Activated CD8-positive, alpha-beta memory T cell treated with anti-CD3 and anti-CD28 coated beads for 48 hours (primary cell): ENCODE measurements at places on chromosomes 1 and 21.

DNA sequence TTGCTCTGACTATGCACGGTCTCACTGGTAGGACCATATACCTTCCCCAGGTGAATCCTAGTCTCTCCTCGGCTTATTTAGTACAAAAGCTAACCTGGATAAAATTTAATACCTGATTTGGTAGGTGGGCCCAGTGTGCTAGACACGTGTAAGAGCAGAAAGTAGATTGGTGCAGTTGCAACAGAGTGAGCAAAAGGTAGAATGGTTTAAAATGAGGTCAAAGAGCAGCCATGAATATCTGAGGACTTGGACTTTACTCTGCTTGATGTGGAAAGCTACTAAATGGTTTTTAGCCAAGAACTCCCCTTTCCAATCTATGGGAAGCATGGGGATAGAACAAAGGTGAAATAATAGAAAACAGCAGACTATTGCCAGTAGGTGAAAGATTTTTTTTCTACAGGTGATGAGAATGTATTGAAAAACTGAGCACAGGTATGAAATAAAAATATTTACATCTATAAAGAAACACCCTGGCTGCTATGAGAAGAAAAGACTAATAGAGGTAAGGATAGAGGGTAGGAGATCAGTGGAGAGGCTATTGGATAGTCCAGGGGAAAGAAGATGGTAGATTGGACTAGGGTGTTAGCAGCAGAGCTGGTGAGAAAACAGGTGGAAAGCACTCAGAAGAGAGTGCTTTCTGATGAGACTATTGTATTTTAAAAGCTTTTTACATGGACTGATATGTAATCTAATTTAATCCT is 61.3 kb upstream of the BCL9 start:
- no peak for DNase-seq

GRCh38 chr1:58780836-58781452 is 2.9 kb downstream of the JUN start:
- DNase-seq, result no peak

DNA sequence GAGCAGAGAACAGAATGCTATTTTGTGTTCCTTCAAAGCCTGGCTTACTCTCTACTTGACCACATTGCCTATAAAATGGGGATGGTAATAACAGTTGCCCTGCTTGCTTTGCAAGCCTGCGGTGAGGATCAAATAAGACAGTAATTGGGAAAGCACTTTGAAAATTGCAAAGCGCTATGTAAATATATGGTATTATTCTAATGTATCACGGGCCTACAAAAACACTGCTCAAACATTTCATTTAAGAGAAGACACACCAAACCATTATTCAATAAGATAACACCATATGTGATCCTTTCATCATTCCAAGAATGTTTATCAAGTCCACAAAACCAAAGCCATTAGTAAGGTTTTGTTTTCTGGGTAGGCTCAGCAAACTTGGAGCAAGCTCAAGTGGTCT is 208.4 kb downstream of the ROR1 start:
- DNase-seq, result no peak

DNA sequence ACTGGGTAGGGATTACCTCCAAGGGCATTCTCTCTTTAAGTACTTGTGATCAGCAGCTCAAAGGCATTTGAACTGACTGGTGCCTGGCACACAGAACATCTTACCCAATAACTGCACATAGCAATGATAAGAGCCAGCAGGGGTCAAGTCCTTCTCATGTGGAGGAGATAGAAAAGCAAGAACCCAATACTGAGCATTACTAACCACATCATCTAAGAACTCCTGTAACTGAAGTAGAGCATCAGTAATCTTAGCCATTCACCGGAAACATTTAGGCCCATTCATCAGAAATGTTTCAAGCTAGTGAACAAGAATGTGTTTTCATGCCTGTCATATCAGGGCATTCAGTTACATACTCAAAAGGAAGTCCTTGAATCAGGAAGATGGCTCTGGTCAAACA is 33.6 kb upstream of the THEM4 start:
- DNase-seq, result no peak

GRCh38 chr1:76106719-76107235 is 32.2 kb downstream of the ST6GALNAC3 start:
- DNase-seq, result no peak

DNA sequence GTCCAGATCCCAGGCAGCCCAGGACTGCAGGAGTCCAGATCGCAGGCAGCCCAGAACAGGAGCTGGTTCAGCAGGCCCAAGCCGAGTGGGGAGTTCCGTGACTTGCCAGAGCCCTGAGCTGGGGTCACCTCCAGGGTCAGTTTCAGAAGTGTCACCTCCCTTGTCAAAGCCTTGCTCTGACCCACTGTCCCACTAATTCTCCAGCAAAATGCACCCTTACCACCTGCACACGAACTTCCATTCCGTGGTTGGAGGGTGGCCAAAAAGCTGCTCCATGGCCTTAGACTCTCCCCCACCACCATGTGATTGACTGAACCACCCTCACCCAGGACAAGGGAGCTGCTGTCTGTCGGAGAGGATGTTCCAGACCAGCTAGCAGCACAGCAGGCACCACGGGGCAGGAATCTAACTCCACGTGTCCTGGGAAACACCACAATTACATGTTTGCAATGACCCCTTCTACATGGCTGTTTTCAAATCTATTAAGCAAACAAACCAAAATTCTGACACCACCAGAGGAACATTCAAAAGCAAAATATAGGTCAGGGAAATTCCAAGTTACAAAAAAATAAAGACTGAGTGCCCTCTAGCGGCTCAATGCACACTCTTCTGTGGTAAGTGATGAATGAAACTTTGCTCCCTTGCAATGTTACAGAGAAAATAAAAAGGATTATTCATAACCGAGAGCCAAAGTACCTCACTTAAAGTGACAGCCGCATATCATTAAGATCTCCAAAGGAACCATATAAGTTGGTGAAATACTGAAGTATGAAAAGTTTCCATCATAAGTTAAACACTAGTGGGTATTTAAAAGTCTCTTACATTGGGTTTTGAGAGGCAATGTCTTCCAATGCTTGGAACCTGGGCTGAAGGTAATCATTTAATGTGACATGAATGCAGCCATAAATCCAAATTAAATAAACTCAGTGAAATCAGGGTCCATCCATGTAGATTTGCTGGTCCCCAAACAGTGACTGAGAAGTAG is 76.3 kb downstream of the NPHP4 start:
- DNase-seq, result no peak

GRCh38 chr1:25900219-25900618 is 6.0 kb downstream of the STMN1 start:
- no peak for DNase-seq

- DNase-seq, result peak; percentile 3
Observed at GRCh38 chr1:64505232-64505943, 35.5 kb downstream of the CACHD1 start.

DNA sequence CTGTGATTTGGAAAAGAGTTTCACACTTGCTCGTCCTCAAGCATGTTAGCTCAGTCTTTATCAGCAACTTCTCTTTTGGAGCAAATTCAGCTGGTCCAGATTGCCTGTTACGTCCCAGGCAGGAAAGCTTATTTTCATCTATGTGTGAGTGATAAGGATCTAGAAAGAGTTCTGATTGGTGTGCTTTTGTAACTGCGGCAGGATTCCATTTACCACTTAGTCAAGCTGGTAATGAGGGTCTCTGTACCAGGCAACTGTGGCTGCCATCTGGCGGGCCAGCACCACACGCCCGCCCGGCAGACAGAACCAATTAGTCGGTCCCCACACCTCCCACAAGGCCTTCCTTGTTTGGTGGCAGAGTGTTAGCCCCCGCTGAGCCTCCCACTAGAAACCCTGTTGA is 21.0 kb downstream of the C1orf87 start:
- DNase-seq, result no peak

DNA sequence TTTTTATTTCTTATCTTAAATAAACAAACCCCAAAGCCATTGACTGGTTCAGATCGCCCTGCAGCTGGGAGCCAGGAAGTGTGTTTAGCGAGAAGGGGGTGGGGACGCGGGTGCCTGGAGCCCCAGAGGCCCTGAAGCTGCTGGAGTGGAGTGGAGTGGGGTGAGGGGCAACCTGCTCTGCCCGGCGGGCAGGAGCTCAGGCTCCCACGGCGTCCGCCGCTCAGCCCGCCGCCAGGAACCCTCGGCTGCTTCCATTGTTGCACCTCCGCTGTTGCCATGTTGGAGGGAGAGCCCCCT is 673 bp downstream of the PIK3C2B start:
- peak; percentile 55 for DNase-seq

DNA sequence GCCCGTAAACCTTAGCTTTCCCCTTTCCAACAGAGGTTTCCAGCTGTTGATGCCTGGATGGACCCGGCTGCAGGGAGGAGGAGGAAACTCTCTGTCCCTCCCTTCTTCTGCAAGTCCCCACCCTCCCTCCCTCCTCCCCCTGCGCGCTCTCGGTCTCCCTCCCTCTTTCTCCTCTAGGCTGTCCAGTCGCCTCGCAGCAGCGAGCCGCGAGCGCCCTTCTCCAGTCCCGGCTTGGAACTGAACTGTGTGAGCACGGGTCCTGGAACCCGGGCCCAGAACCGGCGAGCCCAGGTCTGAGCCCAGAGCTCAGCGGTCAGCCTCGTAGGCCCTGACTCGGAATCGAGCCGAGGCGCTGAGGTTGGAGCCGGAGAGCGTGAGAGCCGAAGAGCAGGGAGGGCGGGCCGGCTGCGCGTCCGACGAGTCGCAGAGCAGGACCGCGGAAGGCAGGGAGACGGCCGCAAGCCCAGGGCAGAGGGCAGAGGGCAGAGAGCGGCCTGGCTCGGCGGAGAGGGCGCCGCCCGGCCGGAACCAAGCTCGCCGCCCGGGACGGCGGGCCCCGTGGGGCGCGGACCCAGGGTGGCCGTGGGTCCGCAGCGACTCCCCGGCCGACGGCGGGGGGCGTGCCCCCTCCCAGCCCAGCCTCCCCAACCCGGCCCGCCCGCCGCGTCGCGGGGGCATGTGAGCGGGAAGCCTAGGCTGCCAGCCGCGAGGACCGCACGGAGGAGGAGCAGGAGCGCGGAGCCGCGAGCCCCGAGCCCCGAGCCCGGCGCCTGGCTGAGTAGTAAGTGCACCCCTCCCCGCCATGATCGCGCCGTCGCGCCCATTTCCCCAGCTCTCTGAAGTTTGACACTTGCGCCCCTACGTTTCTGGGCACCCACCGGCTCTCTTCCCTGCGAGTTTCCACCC is at the start of gene SOX13:
TSS of gene SOX13 (plus strand) at position 185 of the 906 bp plus-strand sequence. CDS start 39,801 bp downstream, outside the sequence.
- no peak for DNase-seq

GRCh38 chr1:101050869-101051268 is 25.3 kb upstream of the DPH5 start:
- DNase-seq, result no peak

- DNase-seq, result no peak
Observed at GRCh38 chr1:77494026-77494425, 188.4 kb downstream of the ZZZ3 start.

GRCh38 chr1:210568631-210569030 is 239.9 kb downstream of the HHAT start:
- DNase-seq, result no peak

GRCh38 chr1:176541663-176542062 is 78.7 kb downstream of the PAPPA2 start:
- no peak for DNase-seq

GRCh38 chr1:21383785-21384401 is 56.0 kb upstream of the NBPF3 start:
- no peak for DNase-seq

DNA sequence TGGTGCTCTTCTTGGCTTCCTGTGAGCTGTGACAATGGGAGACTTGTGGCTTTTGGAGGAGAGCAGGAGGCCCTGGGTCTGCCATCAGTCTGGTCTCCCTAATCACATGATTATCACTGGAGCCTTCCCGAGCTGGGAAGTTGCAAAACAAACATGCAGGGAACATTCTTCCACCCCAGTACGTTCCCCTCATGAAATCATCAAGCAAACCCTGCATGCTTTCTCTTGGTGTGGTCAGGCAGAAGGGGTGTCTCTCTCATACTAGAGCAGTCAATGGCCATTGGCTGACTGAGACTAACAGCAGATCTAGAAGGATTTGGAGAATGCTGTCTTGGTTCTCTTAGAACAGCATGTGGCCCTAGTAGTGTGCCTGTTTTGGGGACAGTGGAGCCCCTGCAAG is 111.2 kb downstream of the LIPI start:
- DNase-seq, result no peak

DNA sequence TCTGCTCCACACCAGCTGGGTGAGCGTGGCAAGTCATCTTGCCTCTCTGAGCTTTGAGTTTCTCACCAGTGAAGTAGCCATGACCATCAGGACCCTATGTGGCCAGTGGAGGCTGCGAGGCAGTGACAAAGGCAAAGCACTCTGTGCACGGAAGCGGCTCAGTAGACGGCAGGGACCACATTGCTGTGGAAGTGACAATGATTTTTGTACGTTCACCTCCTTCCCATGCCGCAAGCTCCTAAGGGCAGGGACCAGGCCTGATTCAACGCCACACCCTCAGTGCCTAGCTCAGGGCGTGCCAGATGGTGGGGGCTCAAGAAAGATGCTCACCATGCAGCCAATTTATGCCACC is 210.5 kb downstream of the MATN1 start:
- no peak for DNase-seq

DNA sequence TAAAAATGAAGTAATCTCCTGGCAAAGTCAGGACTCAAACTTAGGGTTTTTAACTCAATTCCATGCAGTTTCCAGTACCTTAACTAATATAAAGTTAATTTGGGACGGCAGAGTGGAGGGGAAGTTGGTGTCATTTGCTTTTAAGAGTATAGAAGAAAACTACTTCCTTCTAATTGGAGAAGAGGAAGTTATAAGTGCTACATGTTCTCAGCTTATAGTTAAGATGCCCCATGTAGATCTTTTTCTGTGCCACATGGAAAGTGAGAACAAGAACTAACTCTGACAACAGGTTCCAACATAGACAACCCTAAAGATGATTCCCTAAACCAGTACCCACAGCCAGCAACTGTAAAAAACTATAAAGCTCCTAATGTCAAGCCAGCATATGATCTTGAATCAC is 11.5 kb downstream of the RRAGC start:
- DNase-seq, result no peak

DNA sequence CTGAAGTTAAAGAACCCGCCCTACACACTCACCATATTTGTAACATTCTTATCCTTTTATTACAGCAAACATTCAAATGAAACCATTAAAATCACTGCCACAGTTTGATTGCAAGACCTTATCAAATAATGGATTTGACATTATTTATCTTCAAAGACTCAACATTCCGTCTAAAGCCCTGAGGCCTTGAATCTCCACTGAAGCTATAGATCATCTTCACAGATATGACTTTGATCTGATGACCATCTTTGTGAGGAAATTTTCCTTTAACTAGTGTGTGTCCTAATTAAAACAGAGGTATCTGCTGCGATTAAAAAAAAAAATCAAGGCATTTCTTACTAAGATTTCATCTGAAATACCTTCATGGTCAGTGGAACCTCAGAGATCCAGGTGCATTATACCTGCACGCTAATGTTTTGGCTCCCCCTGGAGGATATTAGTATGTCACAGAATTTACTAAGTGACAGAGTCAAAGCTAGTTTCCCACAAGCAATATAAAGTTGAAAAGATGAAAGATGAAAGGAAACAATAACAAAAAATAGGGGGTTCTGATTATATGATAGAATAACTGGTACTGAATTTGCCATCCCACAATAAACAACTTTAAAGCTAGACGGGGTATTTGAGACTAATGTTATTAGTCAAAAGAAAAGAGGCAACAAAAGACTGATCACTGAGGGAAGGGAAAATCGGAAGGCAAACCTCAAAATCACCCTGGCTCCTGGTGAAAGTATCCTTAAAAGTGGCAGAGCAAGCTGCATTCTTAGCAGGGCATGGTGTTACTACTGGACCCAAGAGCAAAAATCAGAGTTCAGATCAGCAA is 923.4 kb downstream of the NCAM2 start:
- DNase-seq, result no peak
